ENCODE measurements at places on chromosomes 2 and 18.

DNA sequence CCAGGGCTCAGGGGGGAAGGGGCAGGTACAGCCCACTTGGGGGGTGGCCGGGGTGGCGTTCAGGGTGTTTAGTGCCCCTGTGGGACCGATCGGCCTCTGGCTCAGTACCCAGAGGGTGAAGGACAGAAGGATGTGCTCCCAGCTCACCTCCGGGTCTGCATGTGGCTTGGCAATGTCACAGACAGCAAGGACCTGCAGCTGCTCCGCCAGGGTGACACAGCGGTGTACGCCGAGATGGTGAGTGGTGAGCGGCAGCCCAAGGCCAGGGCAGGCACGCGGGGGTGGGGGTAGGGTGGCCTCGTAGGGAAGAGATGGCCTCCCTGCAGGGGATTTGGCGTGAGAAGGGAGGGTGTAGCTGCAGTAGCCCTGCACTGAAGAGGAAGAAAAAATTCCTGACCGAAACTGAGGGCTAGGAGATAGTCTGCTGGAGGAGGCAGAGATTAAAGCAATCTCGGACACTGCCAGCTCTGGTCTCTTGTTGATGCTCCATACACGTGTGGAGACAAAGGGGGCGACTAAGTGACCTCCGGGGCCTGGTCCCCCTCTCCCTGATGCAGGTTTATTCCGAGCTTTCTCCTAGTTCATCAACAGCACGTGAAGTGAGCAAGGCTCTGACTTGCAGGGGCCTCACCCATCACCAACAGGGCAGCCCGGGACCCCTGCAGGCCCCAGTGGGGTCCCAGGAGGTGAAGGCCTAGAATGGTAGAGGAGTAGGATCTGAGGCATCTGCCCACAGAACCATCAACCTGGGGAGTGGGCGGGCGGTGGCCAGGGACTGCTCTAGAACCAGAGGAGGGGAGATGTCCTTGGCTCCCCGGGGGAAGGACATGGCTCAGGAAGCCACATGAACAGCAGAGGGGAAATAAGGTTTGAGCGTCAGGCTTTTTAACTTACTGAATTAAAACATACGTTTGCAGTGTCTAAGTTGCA lies 45.4 kb downstream of the FER1L5 start:
- no peak for DNase-seq

DNA sequence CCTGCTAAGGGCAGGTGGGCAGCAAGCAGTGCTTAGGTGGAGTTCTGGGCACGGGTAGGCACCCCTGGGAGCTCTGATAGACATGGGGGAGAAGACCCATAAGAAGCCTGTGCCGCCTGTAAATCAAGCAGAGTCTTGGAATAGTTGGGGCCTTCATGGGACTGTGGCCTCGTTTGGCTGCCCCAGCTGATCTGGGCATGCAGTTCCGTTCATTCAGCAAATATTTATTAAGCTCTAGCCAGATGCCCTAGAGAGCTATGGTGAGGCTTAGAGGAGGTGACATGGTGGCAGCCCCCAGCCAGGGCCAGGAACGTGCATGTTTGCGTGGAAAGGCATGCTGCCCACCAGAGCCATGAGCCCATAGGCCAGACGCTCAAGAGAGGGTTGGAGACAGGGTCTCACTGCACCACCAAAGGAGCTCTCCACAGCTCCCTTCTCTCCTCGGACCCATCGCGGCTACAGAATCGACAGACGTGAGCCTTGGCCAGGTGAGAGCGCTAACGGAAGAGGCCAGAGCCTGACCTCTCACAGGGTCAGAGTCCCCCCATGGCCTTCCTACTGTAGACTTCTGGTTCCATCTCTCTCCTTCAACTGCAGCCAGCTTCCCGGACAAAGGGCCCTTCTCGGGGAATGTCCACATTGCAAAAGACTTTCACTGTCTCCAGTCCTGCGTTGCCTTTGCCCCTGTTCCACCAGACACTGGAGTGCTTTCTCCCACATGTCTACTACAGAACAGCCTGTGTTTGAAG lies 135.7 kb downstream of the INHBB start:
- no peak for DNase-seq

GRCh38 chr2:134399096-134399495 lies 145.2 kb downstream of the MGAT5 start:
- DNase-seq = no peak

DNA sequence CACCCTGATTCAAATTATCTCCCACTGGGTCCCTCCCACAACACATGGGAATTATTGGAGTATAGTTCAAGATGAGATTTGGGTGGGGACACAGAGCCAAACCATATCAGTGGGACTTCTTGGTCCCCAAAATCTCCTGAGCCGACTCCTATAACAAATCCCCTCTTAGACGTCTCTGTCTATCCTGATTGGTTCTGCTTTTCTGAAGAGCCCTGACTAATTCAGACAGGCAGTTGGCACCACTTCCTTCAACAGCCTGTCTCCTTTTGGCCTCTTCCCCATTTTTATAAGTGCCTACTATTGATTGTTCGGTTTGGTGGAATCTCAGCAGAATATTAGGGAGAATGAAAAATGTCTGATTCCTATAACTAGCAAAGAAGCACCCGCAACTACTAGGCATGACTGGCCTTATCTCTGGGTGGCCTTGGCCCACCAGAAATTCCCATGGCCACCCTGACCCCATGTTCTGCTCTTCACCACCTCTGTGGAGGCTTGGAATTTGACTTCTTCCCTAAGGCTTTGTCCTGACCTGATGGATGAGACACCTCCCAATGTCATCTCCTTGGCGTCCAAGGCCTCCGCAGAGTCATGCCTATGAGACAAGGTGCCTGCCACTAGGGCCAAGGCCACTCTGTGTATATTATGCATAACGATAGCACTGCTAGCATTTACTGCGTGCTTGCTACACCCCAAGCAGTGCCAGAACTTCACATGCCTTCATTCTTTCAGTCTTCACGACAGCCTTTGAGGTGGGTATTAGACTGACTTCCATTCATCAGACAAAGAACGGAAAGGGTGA lies 218.9 kb upstream of the COPS8 start:
- DNase-seq = no peak

- DNase-seq = no peak
Observed at GRCh38 chr2:33859176-33859575, 260.1 kb upstream of the FAM98A start.

GRCh38 chr18:70037431-70038061 lies 89.9 kb upstream of the CD226 start:
- DNase-seq = no peak

GRCh38 chr2:197170208-197170607 lies 140.4 kb downstream of the ANKRD44 start:
- no peak for DNase-seq

DNA sequence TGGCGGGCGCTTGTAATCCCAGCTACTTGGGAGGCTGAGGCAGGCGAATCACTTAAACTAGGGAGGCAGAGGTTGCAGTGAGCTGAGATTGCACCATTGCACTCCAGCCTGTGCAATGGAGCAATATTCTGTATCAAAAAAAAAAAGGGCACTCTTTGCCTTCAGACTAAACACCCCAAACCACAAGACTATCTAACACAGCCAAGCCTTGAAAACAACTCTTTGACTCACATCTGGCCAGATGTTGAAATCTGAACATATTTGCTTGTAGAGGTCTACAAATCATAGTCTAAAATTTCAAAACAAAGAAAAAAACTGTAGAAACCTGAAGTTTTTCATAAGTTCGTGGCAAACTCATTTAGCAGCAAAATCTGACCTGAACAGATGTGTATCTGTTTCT lies 94.9 kb downstream of the FAM161A start:
- DNase-seq = no peak

DNA sequence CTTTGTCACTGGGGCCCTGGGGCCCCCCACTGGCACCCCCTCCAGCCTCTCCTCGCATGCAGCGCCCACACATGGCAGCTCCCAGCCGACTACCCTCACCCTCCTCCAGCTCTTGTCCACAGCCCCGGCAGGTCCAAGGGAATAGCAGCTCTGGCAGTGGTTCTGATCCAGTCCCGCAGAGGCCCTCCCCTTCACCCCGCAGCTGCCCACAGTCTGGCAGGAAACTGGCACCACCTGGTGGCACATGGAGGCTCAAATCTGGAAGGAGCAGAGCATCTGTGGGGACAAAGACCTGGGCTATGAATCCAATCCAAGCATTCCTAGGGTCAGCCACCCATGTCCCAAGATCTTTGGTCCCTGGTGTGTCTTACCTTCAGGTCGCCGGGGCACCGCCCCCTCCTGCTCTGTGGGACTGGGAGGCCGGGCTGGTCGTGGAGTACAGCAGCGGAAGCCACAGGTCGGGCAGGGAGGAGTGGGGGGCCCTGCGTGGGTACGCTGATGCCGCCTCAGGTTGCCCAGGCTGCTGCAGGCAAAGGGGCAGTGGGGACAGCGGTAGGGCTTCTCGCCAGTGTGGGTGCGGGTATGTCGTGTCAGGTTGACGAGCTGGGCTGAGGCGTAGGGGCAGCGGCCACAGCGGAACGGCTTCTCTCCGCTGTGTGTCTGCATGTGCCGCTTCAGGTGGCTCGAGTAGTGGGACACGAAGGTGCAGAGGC lies 2.3 kb downstream of the ZNF513 start:
- DNase-seq = no peak

DNA sequence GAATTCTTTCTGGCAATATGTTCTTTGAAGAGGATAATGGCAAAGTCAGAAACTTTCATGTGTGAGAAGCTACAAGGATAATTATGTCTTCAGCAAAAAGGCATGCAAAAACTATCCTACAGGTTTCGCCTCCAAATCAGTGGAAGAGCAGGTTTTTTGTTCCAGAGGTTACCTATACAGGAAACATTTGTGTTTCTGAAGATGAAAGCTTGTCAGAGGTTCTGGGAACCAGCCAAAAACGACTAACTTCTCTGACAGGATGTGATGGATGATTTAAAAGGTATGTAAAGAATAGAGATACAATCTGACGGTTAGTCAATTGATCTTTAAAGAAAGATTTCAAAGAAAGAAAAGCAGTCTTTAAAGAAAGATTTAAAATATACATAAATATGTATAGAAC lies 37.6 kb downstream of the RND3 start:
- no peak for DNase-seq

GRCh38 chr2:108905906-108906305 lies 83.1 kb downstream of the EDAR start:
- DNase-seq = no peak

GRCh38 chr2:200408428-200409316 lies 101.2 kb downstream of the KCTD18 start:
- no peak for DNase-seq

- no peak for DNase-seq
Observed at GRCh38 chr2:145593991-145594614, 1074.2 kb upstream of the ZEB2 start.

DNA sequence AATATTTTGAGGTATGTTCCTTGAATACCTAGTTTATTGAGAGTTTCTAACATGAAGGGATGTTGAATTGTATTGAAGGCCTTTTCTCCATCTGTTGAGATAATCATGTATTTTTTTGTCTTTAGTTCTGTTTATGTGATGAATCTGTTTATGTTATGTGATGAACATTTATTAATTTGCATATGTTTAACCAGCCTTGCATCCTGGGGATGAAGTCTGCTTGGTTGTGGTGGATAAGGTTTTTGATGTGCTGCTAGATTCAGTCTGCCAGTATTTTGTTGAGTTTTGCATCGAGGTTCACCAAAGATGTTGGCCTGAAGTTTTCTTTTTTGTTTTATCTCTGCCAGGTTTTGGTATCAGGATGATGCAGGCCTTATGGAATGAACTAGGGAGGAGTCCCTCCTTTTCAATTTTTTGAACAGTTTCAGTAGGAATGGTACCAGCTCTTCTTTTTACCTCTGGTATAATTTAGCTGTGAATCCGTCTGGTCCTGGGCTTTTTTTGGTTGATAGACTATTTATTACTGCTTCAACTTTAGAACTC lies 71.9 kb downstream of the EPC2 start:
- DNase-seq = no peak

DNA sequence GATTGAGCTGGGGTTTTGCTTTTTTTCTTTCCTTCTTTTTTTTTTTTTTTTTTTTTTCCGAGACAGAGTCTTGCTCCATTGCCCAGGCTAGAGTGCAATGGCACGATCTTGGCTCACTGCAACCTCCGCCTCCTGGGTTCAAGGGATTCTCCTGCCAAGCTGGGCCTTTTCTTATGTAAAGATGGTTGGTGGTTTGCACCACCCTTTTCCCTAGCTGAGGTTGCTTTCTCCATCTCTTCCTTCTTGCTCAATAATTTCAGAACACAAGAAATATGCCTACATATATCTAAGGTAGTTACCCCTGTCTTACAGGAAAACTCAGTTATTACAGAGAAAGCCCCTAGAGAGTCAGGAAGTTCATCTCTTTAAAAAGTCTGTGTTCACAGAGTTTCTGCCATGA lies 7.0 kb downstream of the TTC39C start:
- DNase-seq = no peak

GRCh38 chr2:182971820-182972547 lies 66.3 kb downstream of the NCKAP1 start:
- DNase-seq = no peak

DNA sequence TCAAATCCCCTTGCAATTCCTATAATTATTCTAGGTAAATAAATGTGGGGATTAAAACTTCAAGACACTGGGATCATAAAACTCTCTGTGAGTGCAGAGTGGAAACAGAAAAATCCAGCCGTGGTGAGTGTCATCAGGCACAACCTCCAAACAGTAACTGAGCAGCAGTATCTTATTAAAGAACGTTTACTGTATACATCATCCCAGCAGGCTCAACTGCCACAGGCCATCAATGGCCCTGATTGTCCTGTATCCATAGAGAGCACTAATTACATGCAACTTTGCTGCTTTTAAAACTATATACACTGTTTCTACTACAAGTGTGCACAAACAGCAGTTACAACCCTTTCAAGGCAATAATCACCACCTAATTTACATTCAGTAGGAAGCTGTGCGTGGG lies 23.9 kb downstream of the GAREM1 start:
- DNase-seq = no peak

DNA sequence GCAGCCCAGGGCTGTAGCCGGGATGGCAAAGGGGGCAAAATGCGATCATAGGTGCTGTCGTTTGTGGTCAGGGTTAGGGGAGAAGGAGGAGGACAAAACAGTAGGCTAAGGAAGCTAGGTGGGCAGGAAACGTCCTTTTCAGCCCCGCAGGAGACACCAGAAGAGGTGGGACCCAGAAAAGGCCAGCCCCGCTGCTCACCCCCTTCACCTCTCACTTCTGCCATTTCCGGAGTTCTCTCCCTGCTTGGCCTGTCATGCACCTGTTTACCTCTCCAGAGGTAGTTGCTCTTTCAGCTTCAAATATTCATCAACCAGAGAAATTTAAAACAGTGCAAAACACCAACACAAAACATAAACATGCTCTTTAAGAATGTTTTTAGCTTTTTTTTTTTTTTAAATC lies 849 bp downstream of the AQP4 start:
- DNase-seq = no peak

- no peak for DNase-seq
Observed at GRCh38 chr2:166892397-166892796, 4.1 kb downstream of the XIRP2 start.

DNA sequence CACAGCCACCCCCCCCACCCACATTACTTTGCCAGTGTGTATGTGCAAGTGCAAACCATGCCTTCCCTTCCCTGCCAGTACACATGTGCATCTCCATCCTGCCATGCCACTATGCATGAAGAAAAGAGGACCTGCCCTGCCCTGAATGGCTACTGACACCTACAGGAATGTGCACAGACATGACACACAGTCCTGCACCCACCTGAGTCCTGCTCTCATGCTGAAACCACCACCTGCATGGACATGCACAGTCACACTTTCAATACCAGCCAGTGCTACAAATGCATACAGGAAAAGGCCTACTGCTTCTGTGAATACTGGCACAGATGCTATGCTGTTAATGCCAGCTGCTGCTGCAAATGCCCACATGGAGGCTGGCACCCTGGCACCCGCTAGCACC lies 334.4 kb upstream of the DLGAP1 start:
- no peak for DNase-seq

All from activated CD4-positive, CD25-positive, alpha-beta regulatory T cell treated with anti-CD3 and anti-CD28 coated beads, Interleukin-2, amount 50 U/mL, for 16 hours (primary cell).